ENCODE measurements at places on chromosomes 13 and 19.

DNA sequence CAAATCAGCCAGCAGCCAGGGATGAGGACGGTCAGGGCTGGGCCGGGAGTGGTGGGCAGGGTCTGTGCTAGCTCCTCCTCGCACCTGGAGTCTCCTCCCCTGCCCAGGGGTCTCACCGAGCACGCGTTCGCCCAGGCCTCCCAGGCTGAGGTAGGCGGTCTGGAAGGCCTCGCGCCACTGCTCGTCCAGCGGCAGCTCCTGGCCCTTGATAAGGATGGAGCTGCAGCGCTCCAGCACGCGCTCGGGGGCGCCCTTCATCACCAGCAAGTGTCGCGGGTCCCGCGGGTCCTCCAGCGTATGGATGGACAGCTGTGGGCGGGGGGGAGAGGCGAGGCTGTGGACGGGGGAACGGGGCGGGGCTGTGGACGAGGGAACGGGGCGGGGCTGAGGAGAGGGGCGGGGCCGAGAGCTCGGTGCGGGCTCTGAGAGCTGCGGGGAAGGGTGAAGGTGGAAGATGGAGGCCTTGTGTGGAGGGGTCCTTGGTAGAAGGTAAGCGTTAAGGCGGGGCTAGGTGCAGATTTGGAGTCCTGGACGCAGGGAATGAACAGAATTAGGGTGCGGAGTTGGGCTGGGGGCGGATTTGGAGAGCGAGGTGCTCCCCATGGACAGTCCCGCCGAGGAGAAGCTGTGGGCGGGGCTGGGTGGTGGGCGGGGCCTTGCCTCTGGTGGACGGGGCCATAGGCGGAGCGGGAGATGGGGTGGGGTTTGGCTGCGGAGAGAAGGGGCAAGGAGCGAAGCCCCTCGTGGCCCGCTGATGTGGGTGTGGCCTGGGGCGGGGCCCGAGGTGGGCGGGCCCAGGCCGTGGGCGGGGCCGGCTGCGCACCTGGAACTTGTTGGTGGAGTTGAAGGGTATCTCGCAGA, 5.7 kb downstream of the ATP4A start:
- DNase-seq = peak; percentile 94

GRCh38 chr13:76738616-76739015, 147.6 kb downstream of the KCTD12 start:
- DNase-seq = no peak

DNA sequence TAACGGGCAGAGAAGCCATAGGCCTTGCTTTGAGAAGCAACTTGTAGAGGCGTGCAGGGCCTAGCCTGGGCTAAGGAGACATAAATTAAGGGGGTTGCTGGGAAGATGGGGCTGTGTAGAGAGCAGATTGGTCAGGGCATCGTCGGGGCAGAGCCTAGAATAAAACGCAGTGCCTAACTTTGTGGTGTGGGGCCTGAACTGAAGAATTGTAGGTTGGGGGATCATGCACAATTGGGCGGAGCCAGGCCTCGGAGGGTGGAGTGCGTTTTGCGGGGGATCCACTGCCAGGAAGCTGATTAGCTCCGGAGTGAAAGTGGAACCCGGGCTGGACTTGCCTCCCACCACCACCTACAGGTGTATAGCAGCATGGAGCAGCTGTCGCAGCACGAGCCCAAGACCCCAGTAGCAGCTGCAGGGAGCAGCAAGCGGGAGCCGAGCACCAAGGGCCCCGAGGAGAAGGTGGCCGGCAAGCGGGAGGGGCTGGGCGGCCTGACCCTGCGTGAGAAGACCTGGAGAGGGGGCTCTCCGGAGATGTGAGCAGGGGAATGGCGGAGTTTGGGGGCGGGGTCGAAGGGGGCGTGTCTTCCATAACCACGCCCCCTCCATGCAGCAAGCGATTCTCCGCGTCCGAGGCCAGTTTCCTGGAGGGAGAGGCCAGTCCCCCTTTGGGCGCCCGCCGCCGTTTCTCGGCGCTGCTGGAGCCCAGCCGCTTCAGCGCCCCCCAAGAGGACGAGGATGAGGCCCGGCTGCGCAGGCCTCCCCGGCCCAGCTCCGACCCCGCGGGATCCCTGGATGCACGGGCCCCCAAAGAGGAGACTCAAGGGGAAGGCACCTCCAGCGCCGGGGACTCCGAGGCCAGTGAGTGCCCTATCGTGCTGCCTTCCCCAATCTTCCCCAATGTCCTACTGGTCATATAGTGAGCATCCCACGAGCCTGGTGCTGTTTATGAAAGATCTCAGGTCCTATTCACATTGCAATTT, 13.8 kb downstream of the DNASE2 start:
- DNase-seq = peak; percentile 78

GRCh38 chr19:47725759-47726401, 12.7 kb downstream of the EHD2 start:
- DNase-seq = no peak

- DNase-seq = peak; percentile 56
These were observed at the start of gene IL17D for GRCh38 chr13:20702915-20703779. IL17D (plus strand) TSS chr13:20703699; CDS start chr13:20704002, 303 bp downstream.

DNA sequence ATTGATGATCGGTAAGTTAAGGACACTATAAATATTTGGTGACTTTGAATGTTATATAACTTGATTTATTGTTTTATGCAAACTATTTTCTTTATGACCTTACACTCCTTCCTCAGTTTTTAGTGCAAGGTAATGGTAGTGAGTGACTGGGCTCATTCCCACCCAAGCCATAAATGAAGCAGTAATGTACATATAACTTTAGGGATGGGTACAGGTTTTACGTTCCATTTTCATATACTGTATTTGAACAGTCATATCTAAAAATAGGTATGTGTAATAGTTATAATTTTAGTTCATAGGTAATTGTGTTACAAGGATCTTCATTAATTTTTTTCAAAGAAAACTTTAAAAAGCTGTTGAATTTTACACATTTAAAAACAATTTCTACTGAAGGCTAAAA, 101.0 kb downstream of the PDS5B start:
- no peak for DNase-seq

GRCh38 chr13:51006067-51006845, 96.7 kb downstream of the RNASEH2B start:
- DNase-seq = no peak

GRCh38 chr19:18007917-18008673, at the start of gene ARRDC2:
ARRDC2 (plus strand) TSS chr19:18008170; CDS start chr19:18008311, 141 bp downstream.
- DNase-seq = peak; percentile 88

DNA sequence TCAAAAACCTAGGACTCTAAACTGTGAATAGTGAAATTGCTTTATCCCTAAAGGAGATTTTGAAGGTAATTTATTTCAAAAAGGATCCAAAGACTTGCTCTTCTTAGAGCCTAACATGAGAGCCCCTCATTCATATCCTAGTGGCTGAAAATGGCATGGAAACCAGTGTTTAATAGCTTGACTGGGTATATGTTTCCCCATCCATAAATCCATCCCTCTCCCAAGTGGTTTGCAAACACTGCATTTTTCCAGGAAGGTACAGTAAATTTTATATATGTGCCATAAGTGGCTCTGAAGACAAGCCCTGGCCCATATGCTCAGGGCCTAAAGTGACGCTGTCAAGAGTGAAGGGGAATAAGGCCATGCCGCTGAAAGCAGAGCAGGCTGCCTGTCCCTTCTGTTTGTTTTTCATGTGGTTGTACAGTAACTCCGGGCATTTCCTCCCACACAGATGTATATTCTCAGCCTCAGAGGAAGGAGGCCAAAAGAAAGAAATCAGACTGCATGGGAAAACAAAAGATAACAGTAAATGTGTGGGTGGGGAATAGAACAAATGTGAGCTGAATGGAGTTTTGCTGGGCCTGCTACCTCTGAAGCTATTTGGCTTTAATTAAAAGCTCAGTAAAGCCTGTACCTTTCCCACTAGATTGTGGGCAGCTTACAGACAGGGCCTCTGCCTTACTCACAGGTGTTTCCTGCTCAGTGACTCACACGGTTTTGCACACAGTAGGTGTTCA, 181.9 kb downstream of the PCDH9 start:
- DNase-seq = no peak

DNA sequence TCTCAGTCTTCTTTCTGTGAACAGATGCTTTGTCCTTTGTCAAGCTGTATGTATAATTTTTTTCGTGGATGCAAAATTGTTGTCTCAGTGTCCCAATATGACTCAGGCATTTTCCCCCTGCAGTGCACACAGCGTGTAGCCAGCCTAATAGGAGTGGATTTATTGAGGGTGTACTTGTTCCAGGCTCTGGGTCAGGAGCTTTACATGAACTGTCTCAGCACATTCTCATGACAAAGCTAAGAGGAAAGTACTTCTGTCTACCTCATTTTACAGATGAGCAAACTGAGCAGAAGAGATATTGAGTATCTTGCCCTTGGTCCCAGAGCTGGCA, 50.8 kb downstream of the STK24 start:
- no peak for DNase-seq

GRCh38 chr13:79646880-79647279, 165.9 kb downstream of the NDFIP2 start:
- no peak for DNase-seq

DNA sequence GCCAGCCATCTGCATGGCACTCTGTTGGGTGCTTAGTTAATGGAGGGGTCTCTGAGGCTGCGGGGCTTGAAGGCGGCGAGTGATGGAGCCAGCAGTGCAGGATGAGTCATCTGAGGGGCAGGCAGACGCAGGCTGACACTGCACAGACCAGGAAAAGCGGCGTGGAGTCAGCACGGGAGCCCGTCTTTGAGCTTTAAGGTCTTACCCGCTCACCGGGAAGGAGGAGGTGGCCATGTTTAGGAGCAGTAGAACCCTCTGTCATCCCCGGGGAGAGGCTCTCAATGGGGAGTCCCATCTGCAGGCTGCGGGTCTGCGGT, 13.1 kb downstream of the NAXD start:
- DNase-seq = peak; percentile 47

- DNase-seq = no peak
These were observed 58.3 kb downstream of the MBNL2 start for GRCh38 chr13:97280478-97280877.

DNA sequence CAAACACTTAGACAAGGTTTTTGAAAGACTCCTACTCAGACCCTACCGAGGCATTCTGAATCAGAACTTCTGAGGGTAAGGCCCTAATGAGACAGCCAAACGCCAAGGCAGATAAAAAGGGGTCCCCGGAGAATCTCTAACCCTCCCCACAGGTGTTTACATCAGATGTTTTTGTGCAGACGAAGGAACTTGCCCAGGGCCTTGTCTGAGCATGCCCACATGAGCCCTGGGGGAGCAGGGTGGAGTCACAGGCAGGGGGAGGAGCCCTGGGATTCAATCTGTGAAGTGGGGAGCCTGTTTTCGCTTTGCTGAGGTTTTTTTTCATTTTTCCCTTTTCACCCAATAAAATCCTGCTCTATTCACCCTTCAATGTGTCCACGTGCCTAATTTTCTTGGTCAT, 61.6 kb upstream of the MED4 start:
- peak; percentile 19 for DNase-seq

DNA sequence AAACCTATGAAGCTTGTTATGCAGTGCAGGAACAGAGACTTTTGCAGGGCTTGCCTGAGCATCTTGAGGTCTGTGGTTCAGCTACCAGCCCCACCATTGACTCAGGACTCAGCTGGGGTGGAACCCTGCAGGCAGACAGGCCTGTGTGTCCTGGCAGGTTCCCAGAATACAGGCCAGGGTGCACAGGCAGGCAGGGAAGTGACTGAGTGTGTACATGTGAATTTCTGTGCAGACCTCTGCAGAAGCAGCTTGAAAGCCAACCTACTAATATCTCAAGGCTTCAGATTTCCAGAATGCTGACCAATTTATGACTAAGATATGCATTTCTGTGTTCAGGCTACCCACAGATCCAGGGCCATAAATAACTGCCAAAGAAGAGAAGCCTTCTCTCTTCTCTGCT, 254.4 kb downstream of the DLEU7 start:
- no peak for DNase-seq

GRCh38 chr19:33291623-33292534, 10.5 kb downstream of the CEBPA start:
- no peak for DNase-seq

DNA sequence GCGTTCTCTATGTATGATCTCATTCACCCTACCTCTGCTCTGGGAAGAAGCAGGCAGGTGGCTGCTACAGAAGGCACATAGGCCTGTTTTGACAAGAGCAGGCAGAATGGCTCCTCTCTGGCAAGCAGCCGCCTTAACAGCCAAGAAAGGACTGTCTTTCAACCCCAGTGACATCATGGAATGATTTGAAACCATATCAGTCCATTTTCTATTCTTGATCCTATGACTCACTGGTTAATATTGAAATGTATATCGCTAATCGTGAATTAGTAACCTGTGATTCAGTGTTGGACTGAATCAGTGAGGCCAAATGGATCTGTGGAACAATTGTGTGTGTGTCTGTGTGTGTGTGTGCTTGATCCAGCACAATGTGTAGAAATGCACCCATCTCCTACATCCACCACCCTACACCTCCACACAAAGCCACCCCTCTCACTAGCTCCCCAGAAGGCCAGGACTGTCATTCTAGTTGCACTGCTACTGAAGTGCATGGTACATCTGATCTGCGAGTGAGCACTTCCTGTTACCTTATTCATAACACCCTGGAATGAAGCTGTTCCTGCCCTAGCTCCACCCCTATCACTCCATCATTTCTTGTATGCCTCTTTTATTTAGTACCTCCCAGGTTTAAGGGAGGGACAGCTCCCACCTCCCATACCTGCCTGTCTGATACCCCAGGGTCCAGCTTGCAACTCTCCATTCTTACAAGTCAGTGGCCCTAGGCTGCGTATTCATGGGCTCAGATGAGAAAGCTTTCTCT, 460.0 kb downstream of the FOXO1 start:
- DNase-seq = no peak

DNA sequence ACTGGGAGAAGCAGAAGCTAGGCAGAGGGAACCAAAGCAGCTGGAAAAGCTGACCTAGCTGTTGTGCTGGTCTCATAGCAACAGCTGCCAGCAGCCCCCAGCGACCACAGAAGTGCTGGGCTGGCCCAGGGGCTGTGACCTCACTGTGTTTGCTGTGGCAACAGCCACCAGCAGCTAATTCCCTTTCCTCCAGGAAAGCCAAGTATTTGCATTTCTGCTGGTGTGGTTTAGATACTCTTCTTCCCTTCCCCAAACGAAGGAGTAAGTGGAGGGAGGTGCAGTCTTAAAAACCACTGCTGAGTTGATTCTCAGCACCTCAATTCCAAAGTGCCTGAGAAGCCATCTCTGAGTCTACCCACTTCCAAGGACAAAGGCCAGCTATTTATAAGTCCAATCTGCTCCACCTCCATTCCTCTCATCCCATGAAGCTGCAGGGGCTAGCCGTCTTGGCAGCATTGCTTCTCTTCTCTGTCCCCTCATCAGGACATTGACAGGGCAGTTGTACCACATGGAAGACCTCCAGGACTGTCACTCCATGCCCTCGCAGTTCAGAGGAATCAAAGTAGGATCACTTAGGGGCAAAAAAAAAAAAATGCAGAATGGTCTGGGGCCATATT, 11.5 kb upstream of the CCDC97 start:
- DNase-seq = peak; percentile 61

GRCh38 chr13:57633950-57634838, 2.6 kb downstream of the PCDH17 start:
- peak; percentile 66 for DNase-seq

GRCh38 chr13:46320821-46321220, 66.2 kb downstream of the RUBCNL start:
- DNase-seq = no peak

Measured in glutamatergic neuron (in vitro differentiated cells).